Right renal cortex interstitium (tissue), 3 donors: ENCODE measurements at places on chromosomes 13 and 19. TPM values are rescaled to one million over a fixed set of nuclear protein-coding genes. Genes with fewer than 3 reads are reported as not detected.

DNA sequence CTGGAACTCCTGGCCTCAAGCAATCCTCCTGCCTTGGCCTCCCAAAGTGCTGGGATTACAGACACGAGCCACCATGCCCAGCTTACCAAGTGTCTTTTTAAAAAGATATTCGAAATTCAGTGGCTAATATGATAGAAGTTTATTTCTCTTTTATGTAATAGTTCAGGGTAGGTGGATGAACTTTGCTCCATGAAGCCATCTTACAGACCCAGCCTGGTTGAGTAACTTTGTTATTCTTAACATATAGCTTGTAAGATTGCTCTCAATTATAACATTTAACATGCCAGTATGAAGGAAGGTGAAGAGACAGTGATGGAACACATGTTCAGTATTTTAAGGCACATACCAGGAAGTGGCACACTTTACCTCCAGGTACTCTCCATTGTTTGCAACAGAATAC is 42.4 kb downstream of the ZIC2 start:
- no peak for DNase-seq

GRCh38 chr13:32209652-32210051 is 105.5 kb downstream of the ZAR1L start:
- DNase-seq, result no peak

GRCh38 chr19:827314-827709 is 325 bp upstream of the AZU1 start:
- DNase-seq, result no peak

GRCh38 chr13:23725922-23726321 is 155.7 kb downstream of the TNFRSF19 start:
- DNase-seq, result no peak

- DNase-seq, result no peak
These were observed 3.6 kb downstream of the ONECUT3 start for GRCh38 chr19:1756705-1757465.

DNA sequence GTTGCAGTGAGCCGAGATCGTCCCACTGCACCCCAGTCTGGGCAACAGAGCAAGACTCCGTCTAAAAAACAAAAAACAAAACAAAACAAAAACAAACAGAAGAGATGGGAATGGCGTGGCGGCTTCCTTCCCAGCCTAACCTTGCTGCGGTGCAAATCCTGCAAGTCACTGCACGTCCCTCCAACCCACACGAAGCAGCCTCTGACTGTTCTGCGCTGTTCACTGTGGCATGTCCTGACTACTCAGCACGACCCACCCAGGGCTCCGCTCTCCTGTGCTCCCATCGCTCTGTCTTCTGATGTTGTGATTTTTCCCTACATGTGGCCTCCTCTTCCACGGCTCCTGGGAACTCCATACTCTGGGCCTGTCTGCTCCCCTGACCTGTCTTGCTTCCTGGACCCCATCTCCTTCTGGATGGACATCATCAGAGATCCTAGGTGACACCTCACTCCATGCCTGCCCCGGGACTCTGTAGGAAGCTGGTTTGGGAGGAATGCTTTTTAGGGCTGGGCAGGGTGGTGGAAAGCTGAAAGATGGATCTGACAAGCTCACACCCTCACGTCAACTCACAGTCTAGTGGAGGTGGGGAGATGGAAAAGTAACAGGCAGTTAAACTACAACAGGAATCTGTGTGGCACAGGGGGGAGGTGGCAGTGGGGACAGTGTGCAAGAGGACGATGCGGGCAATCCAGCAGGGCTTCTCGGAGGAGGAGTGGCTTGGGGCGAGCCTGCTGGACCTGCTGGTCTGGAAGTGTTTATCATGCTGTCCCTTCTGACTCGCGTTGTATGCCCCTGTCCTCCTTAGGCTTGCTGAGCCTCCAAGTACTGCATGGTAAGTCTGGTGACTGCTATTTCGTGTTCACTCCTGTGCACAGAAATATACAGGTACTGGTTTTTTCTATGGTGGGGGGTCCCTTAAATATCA is 18.8 kb downstream of the ZSCAN5A start:
- DNase-seq, result no peak

DNA sequence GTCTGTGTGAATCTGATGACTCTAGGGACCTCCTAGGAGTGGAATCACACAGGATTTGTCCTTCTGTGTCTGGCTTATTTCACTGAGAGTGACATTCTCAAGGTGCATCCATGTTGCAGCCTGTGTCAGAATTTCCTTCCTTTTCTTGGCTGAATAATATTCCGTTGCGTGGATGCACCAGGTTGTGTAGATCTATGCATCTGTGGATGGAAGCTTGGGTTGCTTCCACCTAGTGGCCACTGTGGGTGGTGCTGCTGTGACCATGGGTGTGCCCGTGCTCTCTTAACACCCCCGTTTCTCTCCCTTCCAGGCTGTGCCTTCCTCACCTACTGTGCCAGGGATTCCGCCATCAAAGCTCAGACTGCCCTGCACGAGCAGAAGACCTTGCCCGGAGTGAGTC is 26.2 kb downstream of the CELF5 start:
- no peak for DNase-seq

- DNase-seq, result peak; percentile 49
These were observed 18.7 kb downstream of the LSM4 start for GRCh38 chr19:18304208-18304457.

DNA sequence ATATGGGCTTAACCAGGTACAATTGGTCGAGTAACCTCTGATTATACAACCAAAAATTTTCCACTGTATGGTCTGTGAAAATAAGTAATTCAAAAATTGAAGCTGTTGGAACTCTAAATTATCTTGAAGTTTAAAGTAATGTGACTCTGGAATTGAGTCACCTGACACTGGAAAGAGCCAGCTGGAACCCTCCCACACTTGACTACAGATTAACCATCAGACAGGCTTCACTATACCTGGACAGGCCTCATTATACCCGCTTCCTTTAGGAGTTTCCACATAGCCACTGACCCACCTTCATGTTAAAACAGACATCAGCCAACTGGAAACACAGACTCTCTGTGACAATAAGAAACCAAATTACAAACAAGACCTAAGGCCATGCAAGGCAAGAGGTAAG is 1.3 kb downstream of the ZNF433 start:
- peak; percentile 19 for DNase-seq

GRCh38 chr19:2863816-2864215 is 3.3 kb upstream of the ZNF556 start:
- DNase-seq, result no peak

Gene PLPP2
- 3.0 TPM for polyA plus RNA-seq

Gene ZNF844
- 32.9 TPM for polyA plus RNA-seq
